ENCODE measurements at places on chromosomes 1 and 21.
A peak's percentile ranks its signal among the peaks of the same experiment; 100 is the strongest.

DNA sequence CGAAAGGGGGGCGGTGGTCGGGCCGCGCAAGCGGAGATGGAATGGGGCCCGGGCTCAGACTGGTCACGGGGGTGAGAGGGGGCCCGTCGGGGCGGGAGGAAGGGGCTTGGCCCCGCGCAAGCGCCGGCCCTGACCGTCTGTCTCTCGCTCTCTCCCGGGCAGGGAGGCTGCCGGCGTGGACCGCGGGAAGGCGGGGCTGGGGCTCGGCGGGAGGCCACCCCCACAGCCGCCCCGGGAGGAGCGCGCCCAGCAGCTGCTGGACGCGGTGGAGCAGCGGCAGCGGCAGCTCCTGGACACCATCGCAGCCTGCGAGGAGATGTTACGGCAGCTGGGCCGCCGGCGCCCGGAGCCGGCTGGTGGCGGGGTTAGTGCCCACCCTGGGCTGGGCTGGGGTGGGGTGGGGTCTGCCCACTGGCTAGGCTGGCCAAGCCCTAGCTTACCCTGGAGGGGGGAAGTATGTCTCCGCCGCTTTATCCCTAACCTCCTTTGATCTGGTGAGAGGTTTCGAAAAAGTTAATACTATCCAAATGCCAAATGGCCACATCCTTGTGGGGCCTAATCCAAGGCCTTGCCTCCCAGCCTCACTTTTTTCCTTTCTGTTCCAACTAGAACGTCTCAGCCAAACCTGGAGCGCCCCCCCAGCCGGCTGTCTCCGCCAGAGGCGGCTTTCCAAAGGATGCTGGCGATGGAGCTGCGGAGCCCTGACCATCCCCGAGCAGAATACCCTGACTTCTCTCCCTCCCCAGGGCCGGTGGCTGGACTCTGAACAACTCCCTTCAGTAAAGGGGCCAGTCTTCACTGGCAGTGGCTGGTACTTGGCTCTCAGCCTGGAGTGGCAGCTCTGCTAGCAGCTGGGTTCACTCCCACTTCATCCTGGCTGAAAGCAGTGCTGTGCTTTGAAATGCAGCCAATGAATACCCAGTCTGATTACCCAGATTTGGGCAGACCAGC is 636 bp upstream of the YRDC start:
- peak; percentile 72 for DNase-seq

- DNase-seq: peak; percentile 88
Measured at GRCh38 chr1:212291505-212292134, 6.4 kb downstream of the PPP2R5A start.

- no peak for DNase-seq
Measured at GRCh38 chr1:91749788-91750231, 136.1 kb downstream of the TGFBR3 start.

DNA sequence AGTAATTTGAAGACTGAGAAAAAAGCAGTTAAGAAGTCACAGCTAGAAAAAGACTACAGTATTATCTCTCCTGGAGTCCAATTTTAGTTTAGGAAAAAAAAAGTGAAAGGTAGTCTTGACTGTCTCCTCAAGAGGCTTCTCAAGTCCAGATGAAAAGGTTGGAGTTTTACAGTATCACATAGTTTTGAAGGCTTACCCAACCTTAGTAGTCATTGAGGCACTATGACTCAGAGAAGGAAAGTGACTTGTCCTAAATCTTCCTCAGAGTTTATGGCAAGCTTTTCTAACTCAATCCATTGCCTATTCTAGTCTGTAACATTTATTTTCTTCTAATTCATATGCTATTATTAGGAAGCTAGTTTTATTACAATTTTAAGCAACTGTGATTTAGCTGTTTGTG is 174.9 kb downstream of the DPYD start:
- DNase-seq: no peak

All from NCI-H1105 (cell line).